CD4-positive, alpha-beta T cell treated with Interleukin-4 for 1 hour (primary cell): ENCODE measurements at places on chromosomes 13 and 19.
A peak's percentile ranks its signal among the peaks of the same experiment; 100 is the strongest.

DNA sequence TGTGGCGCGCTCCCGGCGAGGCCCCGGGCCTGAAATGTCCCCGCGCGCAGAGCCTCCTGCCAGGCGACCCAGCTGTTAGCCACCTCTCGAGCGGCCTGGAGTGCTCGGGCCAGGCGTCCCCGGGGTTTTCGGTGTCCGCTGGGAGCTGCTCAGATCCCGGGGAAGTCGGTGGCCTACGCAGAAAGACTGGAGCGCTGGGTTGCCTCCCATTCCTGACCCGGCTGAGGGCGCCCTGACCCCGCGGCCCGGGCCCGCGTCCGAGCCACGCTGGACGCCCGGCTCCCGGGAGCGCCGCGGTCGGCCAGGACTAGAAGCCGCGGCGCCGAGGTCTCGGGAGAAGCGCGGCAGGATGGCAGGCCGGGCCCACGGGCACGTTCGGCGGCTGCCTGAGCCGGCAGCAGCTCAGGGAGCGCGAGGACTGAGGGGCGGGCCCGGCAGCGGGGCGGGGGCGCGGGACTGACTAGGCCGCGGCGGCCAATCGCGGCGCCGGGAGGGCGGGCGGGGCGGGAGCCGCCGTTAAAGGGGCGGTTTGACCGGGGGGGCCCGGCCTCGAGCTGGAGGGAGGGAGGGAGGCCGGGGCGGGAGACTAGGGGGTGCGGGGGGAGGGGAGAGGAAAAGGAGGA lies 1.3 kb upstream of the ZIC2 start:
- peak; percentile 44 for DNase-seq

GRCh38 chr19:3942790-3943409 lies 10.0 kb downstream of the NMRK2 start:
- DNase-seq = no peak

DNA sequence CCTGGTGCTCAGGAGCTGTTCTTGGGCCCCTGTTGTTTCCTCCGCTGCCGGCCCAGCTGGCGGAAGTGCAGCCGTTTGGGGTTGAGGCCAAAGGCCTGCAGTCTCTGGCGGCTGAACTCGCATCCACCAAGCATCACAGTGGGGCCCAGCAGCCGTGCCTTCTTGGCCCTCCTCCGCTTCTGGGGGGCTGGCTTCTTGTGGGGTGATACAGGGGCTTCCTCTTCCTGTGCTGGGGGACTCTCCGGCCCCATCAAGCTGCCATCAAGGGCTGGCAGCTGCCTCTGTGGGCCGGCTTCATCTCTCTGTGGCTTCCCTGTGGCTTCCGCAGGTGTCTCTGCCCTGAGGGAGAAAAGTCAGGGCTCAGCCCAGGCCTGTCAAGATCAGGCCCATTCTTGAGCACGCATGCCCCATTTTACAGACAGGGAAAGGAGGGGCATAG lies 10.3 kb downstream of the ATG4D start:
- DNase-seq = peak; percentile 80

DNA sequence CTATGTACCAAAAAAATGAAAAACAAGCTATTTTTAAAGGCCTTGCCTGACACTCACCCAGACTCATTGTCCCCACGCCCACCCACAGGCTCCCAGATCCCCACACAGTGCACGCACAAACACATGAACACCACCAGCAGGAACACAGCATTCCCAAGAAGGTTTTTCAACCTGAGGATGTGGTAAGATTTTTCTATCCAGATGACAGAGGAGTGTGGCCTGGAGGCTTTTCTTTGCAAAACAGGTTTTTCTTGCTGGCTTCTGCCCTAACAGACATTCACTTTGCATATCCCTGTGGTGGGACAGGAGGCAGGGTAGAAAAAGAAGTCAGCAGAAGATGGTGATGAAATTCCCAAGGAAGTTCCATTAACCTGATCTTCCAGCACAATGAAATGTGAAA lies 97.8 kb downstream of the KLF12 start:
- no peak for DNase-seq

GRCh38 chr13:80047406-80047805 lies 293.5 kb downstream of the SPRY2 start:
- no peak for DNase-seq

- DNase-seq = no peak
Observed at GRCh38 chr13:49443357-49443703, 534 bp downstream of the CAB39L start.

- DNase-seq = no peak
Observed at GRCh38 chr13:18961383-18962117, 220.1 kb downstream of the TUBA3C start.

GRCh38 chr19:46366620-46367292 lies 19.9 kb downstream of the PPP5C start:
- DNase-seq = no peak

- no peak for DNase-seq
Observed at GRCh38 chr19:4624301-4624700, 15.0 kb upstream of the TNFAIP8L1 start.

DNA sequence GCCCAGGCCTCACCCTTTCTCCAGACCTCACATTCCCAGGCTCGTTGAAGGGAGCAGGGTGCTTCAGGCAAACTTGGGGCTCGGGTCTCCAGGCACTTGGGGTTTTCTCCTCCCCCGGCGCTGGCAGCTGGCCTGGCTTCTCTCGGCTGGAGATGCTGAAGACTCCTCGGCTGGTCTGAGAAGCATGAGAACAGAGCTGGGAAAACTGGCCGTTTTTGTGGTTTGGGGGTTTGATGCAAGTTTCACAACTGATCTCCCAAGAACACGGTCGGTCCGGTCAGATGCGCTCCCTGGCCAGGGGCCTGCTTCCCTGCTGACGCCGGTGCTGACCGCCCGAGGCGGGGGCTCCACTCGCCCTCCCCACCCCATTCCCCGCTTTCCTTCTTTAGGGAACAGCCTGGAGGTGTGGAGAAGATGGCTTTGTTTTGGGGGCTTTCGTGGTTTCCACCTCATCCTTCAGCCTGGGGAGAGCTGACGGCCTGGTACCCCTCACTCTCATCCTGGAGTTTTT lies 35.3 kb downstream of the CEBPA start:
- no peak for DNase-seq

DNA sequence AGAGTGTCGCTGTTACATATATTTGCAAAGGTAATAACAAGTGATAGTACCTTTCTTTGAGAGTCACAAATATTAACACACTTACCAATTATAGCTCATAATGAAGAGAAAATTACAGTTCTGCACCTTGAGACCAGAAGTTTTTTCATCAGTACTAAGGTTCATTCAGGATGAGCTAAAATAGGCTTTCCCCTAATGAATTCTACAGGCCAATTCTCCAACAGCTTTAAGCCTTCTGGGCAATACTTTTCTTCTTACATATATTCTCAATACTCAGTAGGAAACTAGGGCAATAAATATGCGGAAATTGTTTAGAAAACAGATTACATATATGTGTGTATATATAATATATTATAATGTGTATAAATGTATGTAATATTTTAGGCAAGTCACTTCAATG lies 2672.8 kb upstream of the PCDH20 start:
- no peak for DNase-seq

- no peak for DNase-seq
Observed at GRCh38 chr19:8212212-8212611, 3.0 kb downstream of the CERS4 start.

GRCh38 chr13:99507054-99507453 lies 5.8 kb downstream of the TM9SF2 start:
- no peak for DNase-seq

DNA sequence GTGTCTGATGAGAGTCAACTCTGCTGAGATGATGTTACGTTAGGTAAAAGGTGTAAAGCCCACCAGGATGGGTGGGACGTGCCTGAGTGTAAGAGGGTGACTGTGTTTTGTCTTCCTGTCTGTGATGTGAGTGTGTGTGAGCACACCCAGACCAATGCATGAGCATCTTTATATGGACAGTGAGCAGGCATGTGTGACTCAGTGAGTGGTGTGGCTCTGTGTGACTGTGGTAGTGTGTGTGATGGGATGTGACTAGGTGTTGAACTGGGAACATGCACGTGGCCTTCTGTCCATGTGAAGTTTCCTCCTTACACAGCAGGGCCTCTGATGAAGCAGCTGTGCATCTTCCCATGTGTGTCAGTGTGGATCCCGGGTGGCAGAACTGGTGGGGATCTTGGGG lies 17.8 kb upstream of the LGALS16 start:
- no peak for DNase-seq

DNA sequence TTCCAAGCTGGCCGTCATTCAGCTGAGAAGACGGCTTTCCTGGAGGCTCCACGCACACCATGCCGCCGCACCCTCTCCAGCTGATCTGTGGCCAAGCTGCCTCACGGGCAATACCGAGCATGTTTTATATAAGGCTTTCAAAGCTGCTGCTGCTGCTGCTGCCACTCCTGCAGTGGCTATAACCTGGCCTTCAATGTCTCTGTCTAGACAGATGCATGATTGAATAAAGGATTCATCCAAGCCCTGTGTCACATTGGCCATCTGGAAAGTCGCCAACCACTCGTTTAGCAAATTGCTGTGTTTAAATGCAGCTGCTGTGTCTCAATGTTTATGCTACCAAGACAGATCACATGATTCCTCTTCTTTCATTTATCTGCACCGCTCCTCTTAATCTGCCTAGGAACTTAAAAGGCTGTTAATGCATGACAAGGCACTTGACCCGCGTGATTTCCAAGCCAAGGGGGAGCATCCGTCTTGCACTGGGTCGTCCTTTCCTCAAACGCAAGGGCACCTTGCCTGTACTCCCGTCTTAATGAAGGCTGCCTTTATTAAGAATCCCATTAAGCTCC lies 114.3 kb downstream of the TEX26 start:
- no peak for DNase-seq
